ENCODE measurements at places on chromosomes 2 and 18. TPM values are rescaled to one million over a fixed set of nuclear protein-coding genes. Genes with fewer than 3 reads are reported as not detected.

GKN1 gene
- not detected for total RNA-seq

PTPN18 gene
- total RNA-seq = 42.8 TPM

PAIP2B gene
- 12.2 TPM for total RNA-seq

ERICH2 gene
- total RNA-seq = not detected

CHRND gene
- not detected for total RNA-seq
